Right cardiac atrium (tissue), 5 donors: ENCODE measurements at places on chromosomes 16 and 17.

DNA sequence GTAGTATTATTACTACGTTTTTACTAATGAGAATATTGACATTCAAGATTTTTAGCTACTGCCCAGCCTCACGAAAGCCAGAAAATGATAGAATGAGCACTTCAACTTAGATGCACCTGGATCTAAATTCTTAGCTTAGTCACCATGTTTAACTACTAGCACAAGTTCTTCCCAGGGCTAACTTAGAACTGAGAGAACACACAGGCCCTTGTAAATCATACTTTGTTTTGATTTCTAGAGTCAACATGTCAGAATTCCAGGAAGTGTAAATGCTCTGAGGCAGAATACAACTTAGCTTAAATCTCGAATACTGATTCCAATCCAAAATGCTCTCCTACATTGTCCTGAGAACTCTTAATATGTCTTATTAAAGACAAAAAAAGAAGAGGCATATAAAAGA is 6.8 kb upstream of the ACSM1 start:
- DNase-seq, result no peak

DNA sequence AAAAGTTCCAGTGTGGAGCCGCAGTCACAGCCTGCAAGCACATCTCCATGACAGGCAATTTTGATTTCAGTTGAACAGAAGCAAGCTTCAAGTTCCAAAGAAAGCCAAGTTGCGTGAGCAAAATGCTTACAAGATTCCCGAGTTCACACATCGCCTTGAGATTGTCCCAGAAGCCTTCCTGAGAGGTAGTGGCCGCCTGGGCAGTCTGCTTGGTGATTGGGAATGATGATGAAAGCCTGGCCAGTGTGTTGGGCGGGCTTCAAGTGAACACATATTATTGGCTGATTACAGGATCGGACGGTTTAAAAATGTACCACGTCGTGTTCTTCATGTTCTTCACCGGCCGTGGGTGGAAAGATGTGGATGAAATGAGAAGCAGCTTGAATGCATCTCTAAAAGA is 185.5 kb downstream of the FOXL1 start:
- DNase-seq, result no peak

DNA sequence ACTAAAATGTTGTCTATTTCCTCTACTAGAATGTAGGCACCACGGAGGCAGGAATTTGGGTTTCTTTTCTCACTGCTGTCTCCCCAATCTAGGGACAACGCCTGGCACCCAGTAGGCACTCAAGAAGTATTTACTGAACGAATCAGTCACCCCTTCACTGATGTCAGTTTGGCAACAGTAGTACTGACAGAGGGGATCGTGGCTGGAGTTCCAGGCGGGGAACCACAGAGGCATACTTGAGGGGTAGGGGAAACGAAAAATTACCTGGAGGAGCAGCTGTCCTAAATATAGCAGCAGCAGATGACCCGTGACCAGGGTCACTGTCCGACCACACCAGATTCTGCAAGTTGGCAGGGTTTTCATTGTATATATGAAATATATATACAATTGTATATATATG is 33.3 kb downstream of the TRIM25 start:
- DNase-seq, result no peak

DNA sequence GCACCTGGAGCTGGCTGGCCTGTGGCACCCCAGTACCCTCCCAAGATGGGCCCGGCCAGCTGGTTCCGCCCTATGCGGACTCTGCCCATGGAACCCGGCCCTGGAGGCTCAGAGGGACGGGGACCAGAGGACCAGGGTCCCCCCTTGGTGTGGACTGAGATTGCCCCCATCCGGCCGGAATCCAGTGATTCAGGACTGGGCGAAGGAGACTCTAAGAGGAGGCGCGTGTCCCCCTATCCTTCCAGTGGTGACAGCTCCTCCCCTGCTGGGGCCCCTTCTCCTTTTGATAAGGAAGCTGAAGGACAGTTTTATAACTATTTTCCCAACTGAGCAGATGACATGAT is 12.0 kb downstream of the TBX21 start:
- DNase-seq, result no peak

- DNase-seq, result no peak
These were observed 216.7 kb downstream of the RPTOR start for GRCh38 chr17:80761110-80761871.

DNA sequence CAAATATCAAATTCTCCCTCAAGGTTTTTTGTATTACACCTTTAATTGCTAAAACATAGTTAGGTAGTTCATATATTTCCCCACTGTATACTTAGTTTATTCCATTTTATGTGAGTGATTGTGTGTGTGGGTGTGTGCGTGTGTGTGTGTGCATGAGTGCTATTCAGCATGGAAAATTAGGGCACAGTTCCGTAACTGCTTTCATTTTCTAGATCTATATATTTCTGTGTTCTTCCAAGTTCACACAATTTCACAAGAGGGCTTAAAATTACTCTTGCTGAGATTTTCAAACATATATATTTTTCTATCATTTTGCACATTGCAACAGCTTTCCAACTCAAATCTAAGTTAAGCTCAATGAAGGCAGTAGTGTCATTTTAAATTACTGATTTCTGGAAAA is 782.9 kb upstream of the SOX9 start:
- DNase-seq, result no peak

- DNase-seq, result no peak
These were observed 51.3 kb upstream of the TAC4 start for GRCh38 chr17:49899191-49899485.

- no peak for DNase-seq
These were observed 411.7 kb downstream of the HS3ST3B1 start for GRCh38 chr17:14712611-14713021.

DNA sequence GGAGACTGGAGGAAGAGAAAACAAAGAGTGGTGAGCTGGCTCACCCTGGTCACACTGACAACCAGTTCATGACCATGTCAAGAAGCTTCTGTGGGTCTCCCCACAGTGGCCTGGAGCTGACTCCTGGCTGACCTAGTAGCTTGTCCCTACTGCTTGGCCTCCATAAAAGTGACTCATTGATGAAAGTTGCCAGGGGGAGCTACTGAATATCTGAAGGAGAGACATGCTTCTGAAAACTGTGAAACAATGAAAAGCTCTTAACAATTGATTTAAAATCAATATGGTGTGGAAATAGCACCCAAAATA is 22.0 kb downstream of the SMPD3 start:
- DNase-seq, result no peak

GRCh38 chr17:12301551-12301950 is 280.9 kb downstream of the MAP2K4 start:
- no peak for DNase-seq

GRCh38 chr17:7549401-7550055 is 670 bp downstream of the TNFSF12 start:
- no peak for DNase-seq

DNA sequence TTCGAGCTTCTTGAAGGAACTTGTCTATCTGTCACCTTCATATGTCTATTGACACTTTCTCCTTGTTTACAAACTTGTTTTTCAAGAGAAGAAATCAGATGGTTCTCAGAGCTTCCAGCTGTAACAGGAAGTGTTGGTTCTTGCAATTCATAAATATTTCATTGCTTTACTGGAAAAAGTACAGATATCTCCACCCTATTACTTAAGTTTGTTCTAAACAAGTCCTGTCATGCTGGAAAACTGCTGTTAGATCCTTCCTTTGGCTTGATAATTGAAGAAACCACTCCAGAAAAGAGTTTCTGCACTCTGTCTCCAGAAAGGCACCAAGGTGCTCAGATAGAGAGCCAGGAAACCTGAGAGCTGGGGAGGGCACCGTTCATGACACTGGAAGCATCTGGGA is 181.6 kb downstream of the DNAH9 start:
- DNase-seq, result no peak

GRCh38 chr16:21646721-21647561 is 5.5 kb downstream of the IGSF6 start:
- DNase-seq, result no peak

- DNase-seq, result no peak
These were observed 207.0 kb downstream of the STX8 start for GRCh38 chr17:9368631-9369030.

GRCh38 chr17:57480438-57481196 is 224.3 kb downstream of the MSI2 start:
- no peak for DNase-seq

DNA sequence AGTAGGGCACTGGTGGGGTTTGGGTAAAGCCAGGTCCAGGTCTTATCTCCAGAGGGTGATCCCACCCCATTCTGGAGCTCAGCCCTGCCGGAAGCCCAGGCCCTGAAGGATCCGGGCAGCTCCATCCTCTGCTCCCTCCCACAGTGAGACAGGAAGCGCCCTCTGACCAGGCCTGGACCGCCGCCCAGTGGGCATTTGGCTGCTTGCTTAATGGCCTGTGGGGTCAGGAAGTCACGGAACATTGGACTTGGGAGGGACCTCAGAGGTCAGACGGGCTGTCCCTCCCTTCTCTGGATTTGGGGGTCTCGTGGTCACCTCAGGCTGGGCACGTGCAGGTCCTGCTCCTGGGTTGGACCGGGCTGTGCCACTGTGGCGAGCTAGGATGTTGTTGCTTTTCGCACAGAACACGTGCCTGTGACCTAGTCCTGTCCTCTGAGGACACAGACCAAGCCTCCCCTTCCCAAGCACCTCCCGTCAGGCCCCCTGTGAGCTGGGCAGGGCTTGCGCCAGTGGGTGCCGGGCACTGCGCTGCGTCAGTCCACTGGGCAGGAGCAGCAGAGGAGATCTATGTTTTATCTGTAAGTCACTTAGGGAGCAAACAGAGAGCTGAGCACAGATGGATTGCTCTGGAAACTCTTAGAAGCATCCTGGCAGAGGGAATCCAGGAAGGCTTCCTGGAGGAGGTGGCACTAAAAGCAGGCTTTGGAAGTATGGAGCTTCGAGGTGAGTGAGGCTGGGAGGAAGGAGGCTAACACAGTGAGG is 49.4 kb upstream of the GSE1 start:
- peak; percentile 95 for DNase-seq

DNA sequence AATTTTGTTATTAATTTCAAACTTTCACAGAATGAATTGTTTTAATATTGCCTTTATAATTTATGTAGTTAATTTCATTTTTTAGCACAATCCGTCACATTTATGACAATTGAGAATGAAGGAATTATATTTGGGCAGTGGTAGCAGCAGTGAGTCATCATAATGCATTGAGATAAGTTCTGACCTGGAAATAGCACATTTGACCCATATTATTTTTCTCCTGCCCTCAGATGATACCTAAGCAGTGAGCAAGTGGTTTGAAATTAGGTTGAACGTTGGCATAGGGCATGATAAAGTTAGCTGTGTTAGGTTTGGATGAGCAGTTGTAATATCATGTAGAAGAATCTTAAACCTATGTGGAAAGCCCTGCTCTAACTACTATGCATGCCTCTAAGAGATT is 1431.3 kb upstream of the CDH8 start:
- no peak for DNase-seq

DNA sequence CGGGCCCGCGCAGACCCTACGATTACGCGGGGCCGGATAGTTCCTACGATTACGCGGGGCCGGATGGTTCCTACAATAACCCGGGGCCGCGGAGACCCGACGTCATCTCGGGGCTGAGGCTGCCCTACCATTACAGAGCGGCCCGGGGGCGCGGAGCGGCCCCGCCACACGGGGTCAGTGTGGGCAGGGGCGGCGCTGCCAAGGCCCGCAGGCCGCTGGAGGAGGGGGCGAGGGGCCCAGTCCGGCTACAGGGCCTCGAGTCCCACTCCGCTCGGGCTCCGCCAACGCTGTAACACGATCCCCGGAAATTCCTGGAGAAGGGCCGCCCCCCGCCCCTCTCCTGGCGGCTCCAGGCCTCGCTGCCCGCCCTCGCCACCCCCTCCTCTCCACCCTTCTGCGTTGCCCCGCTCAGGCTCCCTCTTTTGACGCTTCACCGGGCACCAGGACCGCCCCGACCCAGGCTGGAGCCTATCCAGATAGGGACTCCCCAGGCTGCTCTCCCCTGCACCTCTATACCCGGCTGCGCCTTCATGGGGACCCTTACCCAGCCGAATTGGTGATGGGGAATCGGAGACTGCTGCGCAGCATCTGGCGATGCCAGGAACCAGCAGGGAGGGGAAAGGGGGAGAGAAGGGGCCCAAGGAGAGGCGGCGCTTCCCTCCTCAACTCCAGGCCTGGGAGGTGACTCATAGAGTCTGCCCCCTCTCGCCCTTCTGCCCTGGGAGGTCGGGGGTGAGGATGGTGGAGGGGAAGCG is at the start of gene RAB34:
Gene RAB34 (minus strand): TSS at position 291 of the 755 bp plus-strand sequence. CDS start 602 bp downstream, outside the sequence.
- peak; percentile 92 for DNase-seq

- no peak for DNase-seq
These were observed 17.2 kb upstream of the TAT start for GRCh38 chr16:71594000-71594646.

- peak; percentile 33 for DNase-seq
These were observed 11.9 kb downstream of the TMEM170A start for GRCh38 chr16:75452464-75453190.

DNA sequence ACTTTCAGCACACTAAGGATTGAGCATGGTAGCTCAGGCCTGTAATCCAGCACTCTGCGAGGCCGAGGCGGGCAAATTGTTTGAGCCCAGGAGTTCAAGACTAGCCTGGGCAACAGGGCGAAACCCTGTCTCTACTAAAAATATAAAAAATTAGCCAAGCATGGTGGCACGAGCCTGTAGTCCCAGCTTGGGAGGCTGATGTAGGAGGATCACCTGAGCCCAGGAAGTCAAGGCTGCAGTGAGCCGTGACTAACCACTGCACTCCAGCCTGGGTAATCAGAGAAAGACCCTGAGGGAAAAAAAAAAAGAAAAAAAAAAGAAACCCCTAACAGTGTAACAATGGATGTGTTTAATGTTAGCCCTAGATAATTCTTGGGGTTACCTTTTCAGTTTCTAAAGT is 24.0 kb downstream of the PARN start:
- no peak for DNase-seq

DNA sequence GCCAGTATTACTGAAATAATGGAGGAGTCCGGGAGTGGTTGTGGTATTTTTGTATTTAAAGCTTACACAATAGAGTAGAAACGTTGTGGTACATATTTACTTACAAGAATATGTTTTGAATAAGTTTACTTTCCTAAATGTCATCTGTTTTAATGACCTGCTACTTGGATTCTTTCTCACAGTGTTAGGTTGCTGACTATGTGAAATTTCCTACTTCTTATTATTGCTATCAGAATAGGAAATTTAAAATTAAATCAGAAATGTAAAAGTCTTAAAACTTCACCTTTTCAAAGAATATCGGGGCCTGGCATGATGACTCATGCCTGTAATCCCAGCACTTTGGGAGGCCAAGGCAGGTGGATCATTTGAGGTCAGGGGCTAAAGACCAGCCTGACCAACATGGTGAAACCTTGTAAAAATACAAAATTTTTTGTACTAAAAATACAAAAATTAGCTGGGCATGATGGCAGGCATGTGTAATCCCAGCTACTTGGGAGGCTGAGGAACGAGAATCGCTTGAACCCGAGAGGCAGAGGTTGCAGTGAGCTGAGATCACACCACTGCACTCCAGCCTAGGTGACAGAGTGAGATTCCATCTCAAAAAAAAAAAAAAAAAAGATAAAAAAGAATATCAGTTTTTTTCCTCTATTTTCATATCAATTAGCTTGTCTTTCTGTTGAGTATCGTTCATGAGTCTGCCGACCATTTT is 77.8 kb downstream of the VMP1 start:
- no peak for DNase-seq

GRCh38 chr17:12959441-12959840 is 58.4 kb downstream of the ELAC2 start:
- DNase-seq, result no peak
